KBM-7 (cell line): ENCODE measurements at places on chromosomes 6 and 20.

DNA sequence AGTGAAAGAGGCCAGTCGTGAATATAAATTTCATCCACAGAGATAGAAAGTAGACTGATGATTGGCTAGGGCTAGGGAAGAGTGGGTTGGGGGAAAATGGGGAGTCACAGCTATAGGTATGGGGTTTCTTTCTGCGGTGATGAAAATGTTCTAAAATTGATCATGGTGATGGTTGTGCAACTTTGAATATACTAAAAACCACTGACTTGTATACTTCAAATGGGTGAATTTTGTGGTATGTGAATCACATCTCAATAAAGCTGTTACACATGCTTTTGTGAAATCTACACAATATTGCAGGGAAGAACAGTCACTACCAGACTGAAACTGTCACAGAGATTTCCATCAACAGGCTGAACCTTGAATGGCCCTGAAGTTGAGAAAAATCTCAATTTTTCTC is 61.5 kb downstream of the LYRM4 start:
- no peak for DNase-seq

DNA sequence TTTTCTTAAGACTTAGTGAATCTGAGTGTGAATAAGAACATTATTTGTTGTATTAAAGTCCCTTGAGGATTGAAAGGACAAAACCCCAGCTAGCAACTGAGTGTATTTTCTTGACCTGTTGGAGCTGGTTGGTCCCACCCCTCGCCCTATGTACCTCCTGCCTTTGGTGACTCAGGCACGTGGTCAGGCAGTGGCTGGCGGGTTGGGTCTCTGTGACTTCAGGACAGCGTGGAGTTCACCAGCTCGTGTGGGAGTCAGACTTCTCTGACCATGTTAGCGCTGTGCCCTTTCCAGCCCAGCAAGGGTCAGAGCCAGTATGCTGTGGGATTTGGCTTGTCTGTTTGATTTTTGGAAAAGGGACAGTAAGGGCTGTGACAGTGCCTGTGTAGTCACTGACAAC is 93.7 kb downstream of the SSR1 start:
- no peak for DNase-seq

GRCh38 chr6:34593701-34594100 is 37.6 kb upstream of the SPDEF start:
- no peak for DNase-seq

- DNase-seq = no peak
Observed at GRCh38 chr6:116766506-116767176, 1.1 kb upstream of the FAM162B start.

GRCh38 chr6:31799781-31800180 is 4.2 kb upstream of the VARS1 start:
- DNase-seq = no peak

- no peak for DNase-seq
Observed at GRCh38 chr6:3616565-3617176, 134.8 kb downstream of the PXDC1 start.

- no peak for DNase-seq
Observed at GRCh38 chr6:43274916-43275597, 23.0 kb upstream of the SLC22A7 start.

DNA sequence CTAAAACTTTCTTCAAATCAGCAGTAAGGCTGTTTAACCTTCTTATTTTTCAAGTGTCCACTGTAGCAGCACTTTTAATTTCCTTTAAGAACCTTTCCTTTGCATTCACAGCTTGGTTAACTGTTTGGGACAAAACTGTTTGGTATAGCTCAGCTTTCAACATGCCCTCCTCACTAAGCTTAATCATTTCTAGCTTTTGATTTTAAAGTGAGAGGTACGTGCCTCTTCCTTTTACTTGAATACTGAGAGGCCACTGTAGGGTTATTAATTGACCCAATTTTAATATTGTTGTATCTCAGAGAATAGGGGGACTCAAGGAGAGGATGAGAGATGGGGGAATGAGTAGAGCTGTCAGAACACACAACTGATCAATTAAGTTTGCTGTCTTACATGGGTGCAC is 129.5 kb upstream of the MMS22L start:
- DNase-seq = no peak

DNA sequence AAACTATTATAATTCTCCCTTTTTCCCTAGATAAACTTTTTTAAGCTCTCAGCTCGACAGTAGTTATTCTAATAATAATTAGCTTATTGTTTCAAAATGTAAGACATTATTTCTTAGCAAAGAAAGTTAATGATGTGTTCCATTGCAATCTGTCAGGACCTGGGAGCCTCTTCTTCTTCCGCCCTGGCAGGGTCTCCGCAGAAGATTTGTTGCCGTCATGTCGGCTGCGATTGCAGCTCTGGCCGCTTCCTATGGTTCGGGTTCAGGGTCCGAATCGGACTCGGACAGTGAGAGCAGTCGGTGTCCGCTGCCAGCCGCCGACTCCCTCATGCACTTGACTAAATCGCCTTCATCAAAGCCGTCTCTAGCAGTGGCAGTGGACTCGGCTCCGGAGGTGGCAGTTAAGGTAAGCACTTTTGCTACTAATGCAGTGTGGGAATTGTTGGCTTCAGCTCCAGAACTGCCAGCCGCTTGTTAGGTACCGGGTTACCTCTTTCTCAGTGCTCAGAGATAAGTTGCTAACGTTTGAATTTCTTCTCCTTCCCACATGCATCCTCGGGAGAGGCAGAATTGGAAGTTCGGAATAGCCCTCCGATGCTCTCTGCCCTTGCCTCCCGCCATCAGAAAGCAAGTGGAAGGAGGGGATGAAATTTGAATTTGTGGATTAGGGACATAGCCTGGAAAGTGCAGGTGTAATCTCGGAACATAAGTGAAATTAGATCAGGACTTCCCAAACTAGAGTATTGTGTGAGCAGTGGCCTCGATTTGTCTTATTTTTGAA is at the start of gene CDC40:
TSS of gene CDC40 (plus strand) at position 200 of the 781 bp plus-strand sequence. CDS start at position 218, 18 bp downstream.
- no peak for DNase-seq

DNA sequence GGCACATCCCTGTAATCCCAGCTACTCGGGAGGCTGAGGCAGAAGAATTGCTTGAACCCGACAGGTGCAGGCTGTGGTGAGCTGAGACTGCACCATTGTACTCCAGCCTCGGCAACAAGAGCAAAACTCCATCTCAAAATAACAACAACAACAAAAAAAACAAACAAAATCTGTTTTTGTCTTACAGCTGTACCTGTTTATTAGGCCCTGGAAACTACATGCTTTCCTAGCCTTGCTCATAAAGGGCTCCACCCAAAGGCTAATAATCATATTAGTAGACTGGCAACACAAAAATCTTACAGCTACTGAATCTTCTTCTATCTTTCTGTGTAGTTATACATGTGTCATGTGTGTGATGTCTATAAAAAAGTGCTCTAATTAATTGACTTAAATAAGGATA is 503.9 kb upstream of the EYS start:
- DNase-seq = no peak

DNA sequence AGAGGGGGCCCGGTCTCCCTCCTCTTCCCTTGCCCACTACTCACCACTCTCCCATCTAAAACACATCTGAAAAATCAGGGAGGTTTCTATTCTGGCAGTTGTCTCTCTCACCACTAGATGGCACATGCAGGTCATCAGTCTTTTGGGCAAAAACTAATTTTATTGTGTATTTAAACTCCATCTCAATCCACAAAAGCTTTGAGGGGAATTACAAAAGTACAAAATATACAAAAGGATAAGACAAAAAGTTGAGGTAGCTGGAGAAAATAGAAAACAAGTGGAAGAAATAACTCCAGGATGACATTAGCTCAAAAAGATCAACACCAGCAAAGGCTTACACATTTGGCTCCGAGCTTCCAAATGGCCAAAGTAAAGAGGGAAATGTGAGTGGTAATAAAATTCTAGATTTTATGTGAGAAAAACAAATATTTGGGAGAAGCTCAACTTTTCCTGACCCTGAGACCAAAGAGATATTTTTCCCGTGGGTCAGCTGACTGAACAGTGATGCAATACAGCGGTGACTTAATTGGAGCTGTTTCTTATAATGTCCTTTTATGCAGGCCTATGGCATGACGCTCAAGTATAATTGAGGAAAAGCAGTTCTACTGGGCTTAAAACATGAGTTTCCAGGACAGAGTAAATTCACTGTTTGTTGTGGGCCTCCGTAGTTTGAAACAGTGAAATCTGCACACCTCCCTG is 79.8 kb upstream of the CHD6 start:
- peak; percentile 67 for DNase-seq

DNA sequence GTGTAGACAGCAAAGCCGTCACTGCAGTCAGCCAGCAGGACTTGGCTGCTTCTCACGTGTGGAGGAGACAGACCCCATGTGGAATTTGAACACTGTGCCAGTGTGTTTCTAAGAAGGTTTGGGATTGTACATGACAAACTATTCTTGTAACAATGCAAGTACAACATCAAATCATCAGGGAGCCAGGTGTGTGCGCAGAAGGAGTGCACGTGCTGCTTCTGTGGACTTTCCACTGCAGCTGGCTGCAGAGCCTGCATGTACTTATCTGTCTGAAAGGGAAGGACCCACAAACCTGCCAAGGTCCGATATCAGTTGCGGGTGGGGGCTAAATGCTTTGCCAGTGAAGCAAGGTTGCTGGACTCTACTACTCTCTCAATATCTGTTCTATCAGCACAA is 211.6 kb downstream of the WDR27 start:
- DNase-seq = no peak

DNA sequence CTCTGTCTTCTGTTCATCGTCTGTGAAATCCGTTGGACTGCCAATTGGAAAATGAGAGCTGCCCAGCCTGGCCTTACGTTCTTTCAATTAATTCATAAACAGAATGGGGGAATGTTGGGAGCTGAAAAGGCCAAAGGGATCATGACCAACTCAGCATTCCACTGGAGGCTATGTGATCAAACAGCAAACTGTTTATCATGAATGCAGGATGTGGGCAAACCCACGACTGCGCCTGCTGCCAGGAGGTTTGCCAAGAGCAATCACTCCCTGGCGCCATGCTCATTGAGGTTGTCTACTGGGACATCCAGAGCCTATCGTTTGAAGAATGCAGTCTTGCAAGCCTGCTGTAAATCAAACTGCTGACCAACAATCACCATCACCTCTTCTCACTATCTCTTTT is 9.3 kb upstream of the FKBP1A start:
- DNase-seq = no peak

DNA sequence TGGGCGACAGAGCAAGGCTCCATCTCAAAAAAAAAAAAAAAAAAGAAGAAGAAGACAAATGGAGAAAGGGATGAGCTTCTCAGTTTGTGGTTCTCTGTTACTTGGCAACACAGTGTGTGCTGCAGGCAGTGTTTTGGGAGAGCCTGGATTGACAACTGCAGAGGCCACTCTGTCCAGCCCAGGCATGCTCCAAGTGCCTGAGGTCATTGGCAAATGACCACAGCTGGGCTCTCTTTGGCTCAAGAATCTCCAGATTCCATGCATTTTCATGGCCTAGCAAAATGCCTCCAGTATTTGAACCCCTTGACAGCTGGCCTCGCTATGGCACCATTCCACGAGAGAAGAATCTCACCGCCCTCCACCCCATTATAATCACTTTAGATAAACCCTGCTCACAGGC is 126.2 kb downstream of the ANKRD60 start:
- no peak for DNase-seq

- peak; percentile 50 for DNase-seq
Observed at GRCh38 chr20:45833030-45833882, at the start of gene SNX21. SNX21 (plus strand) TSS chr20:45833799; CDS start chr20:45833920, 121 bp downstream.

GRCh38 chr6:100096341-100096740 is 102.3 kb upstream of the MCHR2 start:
- no peak for DNase-seq

DNA sequence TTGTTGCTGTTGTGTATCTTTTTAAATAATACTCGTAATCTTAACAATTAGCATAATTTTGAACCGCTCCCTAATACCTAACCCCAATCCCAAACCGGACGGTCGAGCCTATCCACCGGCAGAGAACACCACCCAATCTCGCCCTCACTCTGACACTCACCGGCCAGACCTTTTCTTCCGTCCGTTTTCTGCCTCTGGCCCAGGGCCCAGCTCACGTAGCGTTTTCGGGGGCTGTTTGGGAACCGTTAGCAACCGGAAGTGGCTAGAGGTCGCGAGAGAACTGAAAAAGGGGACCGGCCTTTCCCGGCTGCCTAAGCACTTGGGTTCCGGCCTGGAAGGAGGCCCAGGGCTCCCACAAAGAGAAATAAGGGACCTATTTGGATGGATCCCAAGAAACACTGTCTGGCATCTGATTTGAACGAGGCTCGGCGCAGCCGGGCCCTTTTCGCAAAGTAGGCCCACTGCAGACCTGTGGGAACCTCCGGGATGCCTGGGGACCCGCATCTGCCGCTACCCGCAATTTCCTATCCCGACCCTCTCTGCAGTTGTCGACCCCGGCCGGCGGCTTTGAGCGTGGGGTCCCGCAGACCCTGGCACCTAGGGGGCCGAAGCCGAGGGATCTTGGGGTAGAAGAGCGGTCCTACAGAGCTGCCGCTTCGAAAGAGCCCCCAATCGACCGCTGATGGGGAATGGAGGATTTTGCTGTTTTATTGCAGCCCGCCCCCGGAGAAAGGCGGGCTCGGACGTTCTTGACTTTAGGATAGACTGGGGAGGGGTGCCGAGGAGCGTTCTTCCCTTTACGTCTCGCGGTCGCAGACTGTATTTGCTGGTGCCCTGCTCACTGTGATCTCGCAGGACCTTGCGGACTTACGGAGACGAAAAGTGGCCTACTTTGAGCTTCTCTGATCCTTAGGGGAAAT is 4.8 kb upstream of the ZKSCAN8 start:
- DNase-seq = peak; percentile 89

GRCh38 chr20:45892049-45892825 is 1.1 kb downstream of the CTSA start:
- peak; percentile 22 for DNase-seq

- peak; percentile 18 for DNase-seq
Observed at GRCh38 chr6:150293423-150294173, 75.2 kb upstream of the IYD start.

GRCh38 chr6:34855463-34855862 is 32.4 kb downstream of the TAF11 start:
- no peak for DNase-seq

- DNase-seq = no peak
Observed at GRCh38 chr6:90442366-90442765, 144.5 kb downstream of the MAP3K7 start.

GRCh38 chr6:89644864-89645263 is 6.3 kb upstream of the LYRM2 start:
- DNase-seq = no peak

- peak; percentile 17 for DNase-seq
Observed at GRCh38 chr6:113115196-113115595, 741.9 kb upstream of the MARCKS start.

GRCh38 chr6:23412770-23413169 is 713.2 kb upstream of the NRSN1 start:
- DNase-seq = no peak
